Jurkat, Clone E6-1 (cell line): ENCODE measurements at places on chromosomes 4 and X.

GRCh38 chr4:5703831-5704230 lies 4.5 kb downstream of the EVC2 start:
- no peak for DNase-seq

DNA sequence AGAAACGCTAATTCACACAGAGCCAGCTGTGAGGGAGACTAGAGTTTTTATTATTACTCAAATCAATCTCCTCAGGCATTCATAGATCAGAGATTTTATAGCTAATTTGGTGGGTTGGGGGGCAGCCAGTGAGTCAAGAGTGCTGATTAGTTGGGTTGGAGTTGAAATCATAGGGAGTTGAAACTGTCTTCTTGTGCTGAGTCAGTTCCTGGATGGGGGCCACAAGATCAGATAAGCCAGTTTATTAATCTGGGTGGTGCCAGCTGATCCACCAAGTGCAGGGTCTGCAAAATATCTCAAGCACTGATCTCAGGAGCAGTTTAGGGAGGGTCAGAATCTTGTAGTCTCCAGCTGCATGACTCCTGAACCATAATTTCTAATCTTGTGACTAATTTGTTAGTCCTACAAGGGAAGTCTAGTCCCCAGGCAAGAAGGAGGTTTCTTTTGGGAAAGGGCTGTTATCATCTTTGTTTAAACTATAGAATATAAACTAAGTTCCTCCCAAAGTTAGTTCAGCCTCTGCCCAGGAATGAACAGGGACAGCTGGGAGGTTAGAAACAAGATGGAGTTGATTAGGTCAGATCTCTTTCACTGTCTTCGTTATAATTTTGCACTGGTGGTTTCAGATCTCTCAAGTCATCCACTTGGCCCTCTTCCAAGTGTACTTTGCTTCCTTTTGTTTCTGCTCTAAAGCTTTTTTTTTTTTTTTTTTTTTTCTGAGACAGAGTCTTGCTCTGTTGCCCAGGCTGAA lies 5.4 kb upstream of the NAA11 start:
- DNase-seq, result peak; percentile 65

DNA sequence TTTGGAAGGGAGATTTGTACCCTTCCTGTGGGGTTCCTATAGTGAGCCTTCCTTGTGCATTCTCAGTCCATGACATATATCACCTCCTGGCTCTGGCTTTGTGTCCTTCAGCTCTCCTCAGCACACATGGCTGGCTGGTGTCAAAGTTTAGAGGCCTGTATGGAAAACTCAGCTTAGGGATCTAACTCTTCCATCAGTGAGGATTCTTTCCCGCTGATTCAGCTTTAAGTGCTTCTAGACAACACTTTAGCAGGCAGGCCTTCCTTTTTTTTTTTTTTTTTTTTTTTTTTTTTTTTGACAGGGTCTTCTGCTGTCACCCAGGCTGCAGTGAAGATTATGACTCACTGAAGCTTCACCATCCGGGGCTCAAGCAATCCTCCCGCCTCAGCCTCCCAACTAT lies 84.2 kb downstream of the NPNT start:
- no peak for DNase-seq

DNA sequence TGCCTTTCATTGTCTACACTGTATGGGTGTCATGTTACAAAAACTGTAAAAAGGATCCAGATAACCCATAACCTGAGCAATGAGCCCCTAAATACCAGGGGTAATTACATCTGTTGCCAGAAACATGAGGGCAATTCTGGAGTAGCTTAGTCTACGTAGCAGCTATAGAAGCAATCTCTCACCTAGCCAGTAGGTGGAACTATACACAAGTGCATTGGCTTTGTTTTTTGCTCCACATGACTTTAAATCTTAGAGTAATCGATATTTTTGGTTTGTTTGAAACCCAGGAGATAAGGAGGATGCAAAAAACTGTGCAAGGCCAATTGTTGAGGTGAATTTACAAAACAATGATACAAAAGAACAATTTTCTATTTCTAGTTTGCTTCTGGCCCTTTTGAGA lies 57.5 kb downstream of the GPR82 start:
- peak; percentile 42 for DNase-seq

GRCh38 chrX:124910611-124911010 lies 409.1 kb upstream of the TEX13C start:
- DNase-seq, result no peak

- no peak for DNase-seq
Measured at GRCh38 chrX:97594646-97595224, 711.0 kb downstream of the RPA4 start.

DNA sequence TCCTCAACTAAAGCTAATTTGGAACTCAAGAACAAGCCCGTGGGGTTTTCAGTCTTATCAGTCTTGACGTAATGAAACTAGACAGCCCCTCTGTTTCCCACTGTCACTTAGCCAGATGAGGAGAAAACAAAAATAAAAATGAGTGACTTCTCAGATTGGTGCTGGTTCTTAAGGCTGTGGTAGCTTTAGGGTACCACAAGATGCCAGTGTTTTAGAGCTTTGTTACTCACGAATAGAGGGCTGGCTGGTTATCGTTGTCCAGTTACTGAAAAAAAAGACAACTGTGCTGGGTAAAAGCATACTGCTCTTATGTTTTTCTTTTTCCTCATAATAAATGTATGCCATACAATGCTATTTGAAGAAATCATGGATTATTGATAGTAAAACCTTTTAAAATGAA lies 796.7 kb downstream of the RAPGEF2 start:
- DNase-seq, result no peak

DNA sequence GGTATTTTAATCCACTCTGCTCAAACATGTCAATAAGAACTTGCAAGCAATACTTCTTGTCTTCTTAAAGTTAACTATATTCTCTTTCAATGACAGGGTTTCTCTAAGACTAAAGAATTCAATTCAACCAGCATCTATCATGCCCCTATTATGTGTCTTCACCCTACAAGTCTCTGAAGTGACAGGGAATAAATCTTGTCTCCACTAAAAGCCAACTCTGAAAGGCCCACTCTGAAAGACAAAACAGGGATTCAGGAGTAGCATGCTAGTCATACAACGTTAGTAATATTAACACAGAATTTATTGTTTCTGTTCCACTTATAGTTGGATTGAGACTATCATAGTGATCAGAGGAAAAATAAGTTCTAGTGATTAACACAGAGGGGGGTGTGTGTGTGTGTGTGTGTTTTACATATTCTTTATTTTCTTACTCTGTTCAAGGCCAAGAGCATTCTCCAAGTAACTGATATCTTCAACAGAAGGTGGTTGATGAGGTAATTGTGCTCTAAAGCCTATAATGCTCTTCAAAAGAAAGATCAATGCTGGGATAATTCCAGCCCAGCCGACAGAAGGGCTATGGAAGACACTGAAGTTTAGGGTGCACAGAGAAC lies 122.4 kb upstream of the DCLK2 start:
- DNase-seq, result no peak

GRCh38 chr4:117692538-117692937 lies 341.7 kb upstream of the NDST3 start:
- DNase-seq, result no peak

DNA sequence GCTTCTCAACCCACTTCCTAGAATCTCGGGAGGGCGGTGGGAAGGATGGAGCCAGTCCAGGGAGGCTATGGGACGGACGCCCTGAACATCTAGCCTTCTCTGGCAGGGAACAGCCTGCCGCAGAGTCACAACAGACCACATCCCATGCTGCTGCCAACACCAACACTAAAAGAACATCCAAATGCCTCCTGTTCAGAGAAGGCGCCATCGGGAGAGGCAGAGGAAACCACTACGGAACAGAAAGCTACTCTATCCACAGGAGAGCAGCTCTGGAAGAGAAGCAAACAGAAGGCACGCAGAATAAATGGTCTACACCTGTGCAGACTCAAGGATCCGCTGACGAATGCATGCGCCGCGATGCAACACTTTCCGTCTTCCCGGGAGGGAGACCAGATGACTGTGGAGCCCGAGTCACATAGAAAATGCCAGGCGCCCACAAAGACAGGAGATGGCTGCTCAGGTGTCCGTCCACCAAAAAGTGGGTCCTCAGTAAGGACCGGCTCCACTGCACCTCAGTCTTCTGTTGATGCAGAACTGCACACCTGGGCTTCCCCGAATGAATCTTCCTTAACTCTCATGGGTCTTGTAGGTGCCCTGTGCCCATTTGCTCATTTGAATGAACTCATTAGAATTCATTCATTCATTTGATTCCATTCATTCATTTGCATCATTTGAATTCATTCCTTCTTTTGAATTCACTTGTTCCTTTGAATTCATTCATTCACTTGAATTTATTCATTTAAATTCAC lies 217.5 kb downstream of the DHRSX start:
- no peak for DNase-seq

GRCh38 chr4:146834263-146835034 lies 111.2 kb downstream of the TTC29 start:
- DNase-seq, result no peak

- DNase-seq, result peak; percentile 11
Measured at GRCh38 chr4:110032603-110033002, 119.9 kb downstream of the EGF start.

DNA sequence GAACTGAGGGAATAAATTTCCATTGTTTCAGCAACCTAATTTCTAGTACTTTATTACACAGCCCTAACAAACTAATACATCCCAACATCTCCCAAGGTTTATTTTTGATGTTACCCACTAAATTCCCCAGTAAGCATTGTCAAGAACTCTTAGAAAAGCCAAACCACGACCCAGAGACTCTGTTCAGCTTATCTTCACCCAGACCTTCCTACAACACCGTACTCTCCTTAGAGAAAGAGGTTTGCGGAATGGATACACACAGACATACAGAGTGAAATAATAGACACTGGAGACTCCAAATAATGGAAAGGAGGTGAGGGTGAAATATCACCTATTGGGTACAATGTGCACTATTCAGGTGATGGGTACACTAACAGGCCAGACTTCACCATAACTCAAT lies 75.6 kb downstream of the LRBA start:
- DNase-seq, result no peak

GRCh38 chrX:104172788-104173187 lies 6.5 kb downstream of the FAM199X start:
- no peak for DNase-seq
